ENCODE measurements at places on chromosomes 4 and X. TPM values are rescaled to one million over a fixed set of nuclear protein-coding genes. Genes with fewer than 3 reads are reported as not detected.

The CENPU gene
- 1.8 TPM for total RNA-seq

The PAGE2B gene
- 0.28 TPM for total RNA-seq

The PSAPL1 gene
- not detected for total RNA-seq

The CCNQ gene
- total RNA-seq: 40.0 TPM

The PDGFC gene
- 31.6 TPM for total RNA-seq

The AREG gene
- not detected for total RNA-seq

The NRK gene
- 2.1 TPM for total RNA-seq

The MAGEA12 gene
- under 0.01 TPM for total RNA-seq
